ENCODE measurements at places on chromosomes 7 and 10.

DNA sequence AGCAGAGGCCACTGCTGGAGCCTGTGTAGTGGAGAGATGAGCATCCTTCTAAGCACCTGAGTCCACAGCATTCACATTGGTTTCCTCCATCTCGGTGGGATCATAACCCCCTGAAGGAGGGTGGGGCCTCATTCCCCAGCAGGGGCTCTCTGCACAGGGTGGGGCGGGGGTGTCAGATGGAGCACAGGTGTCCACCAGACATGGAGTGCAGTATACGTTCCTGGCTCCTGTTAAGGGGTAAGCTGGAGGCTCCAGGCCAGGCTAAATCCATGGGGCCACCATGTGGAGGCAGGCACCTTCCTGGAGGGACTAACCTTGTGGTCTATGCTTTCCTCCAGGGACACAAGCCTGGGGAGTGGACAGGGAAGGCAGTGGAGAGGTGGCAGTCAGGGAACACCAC, 252.6 kb downstream of the GRID1 start:
- no peak for DNase-seq

GRCh38 chr7:114575098-114575497, 160.5 kb downstream of the FOXP2 start:
- DNase-seq = no peak

DNA sequence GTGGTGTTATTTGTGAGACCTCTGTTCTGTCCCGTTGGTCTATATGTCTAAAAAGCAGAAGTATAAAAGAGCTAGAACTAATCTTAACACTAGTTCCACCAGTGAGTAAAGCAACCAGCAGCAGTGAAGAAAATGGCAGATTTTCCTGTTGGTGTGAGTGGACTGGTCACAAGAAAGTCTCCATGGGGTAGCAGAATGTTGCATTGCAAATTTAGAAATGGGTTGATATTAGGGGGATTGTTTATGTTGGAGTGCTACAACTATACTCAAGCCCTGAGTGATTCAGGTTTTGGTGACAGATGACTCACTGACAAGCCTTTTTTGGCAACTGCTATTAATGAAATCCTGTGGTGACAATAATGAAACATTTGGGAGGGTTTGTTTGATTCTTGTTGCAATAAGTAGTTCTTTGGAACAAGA, 5.6 kb downstream of the AVL9 start:
- peak; percentile 87 for DNase-seq

DNA sequence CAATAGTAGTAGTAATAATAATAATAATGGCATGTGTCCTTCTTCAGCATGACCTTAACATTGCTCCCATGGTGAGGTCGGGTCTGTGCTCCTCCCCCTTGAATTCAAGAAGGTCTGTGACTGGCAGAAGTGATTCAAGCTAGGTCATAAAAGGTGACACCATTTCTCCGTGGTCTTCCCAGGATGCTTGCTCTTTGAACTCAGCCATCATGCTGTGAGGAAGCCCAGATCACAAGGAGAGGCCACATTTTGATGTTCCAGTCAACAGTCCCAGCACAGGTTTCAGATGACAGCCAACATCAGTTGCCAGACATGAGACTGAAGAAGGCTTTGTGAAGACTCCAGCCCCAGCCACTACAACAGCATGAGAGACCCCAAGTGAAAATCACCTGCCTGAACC, 83.9 kb downstream of the SEPTIN14 start:
- no peak for DNase-seq

GRCh38 chr7:96304573-96304972, 17.3 kb downstream of the SLC25A13 start:
- peak; percentile 55 for DNase-seq

- no peak for DNase-seq
Observed at GRCh38 chr10:80465451-80465835, 11.3 kb downstream of the TSPAN14 start.

- DNase-seq = peak; percentile 17
Observed at GRCh38 chr10:72027498-72027897, 60.9 kb downstream of the SPOCK2 start.

DNA sequence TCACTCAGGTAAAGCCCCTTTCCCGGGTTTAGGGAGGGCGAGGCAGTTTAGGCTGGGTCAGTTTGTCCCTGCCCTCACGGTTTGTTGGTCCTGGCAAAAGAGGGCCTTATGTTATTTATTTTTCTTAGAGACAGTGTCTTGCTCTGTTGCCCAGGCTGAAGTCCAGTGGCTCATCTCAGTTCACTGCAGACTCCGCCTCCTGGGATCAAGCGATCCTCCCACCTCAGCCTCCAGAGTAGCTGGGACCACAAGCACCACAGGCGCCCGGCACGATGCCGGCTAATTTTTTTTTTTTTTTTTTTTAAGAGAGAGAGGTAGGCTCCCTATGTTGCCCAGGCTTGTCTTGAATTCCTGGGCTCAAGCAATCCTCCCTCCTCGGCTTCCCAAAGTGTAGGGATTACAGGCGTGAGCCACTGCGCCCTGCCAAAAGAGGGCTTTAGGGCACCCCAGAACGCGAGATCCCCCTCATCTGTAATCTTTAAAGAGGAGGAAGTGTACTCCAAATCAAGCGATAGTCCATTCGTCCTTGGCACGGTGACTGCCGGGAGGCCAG, 626 bp upstream of the BMS1 start:
- peak; percentile 15 for DNase-seq

GRCh38 chr7:143882604-143883078, 19.3 kb downstream of the TCAF1 start:
- DNase-seq = peak; percentile 76

GRCh38 chr10:5506751-5507648, 7.6 kb upstream of the CALML5 start:
- DNase-seq = no peak
